ENCODE measurements at places on chromosomes 3 and 15.
A peak's percentile ranks its signal among the peaks of the same experiment; 100 is the strongest.

DNA sequence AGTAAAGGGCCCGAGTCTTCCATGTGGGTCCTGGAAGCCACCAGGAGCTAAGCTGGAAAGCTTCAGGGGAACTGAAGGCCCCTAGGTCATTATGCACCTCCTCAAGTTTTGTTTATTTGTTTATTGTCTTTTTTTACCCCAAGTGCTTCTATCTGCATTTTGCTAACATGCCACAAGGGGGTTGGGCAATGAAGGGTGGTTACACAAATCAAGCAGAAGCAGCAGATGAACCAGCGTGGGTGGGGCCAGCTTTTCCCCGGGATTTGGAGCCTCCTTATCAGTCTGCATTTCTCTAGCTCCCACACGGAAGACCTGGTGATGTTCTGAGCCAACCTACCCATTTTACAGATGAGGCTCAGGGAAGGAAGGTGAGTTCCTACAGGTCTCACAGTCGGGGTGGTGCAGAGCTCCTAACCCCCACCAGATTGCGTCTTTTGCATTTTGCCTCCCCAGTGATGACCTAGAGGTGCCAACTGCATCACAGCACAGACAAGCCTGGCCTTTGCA is 16.8 kb downstream of the TMC3 start:
- DNase-seq = no peak

DNA sequence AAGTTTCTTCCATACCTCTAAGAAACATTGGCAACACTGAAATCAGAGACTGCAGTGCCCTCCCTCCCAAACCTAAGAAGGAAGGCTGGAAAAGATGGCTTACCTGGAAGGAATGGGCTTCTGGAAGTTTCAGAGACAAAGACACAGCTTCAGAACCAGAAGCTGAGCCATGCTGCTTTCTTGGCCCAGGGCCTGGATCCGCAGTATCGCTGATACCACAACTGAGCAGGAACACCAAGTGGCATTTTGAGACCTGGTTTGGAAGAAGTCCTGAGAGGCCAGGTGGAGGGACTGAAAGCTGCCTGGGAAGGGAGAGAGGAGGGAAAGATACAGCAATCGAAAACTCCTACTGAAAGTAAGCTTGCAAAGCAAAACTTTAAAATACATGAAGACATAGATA is 19.8 kb downstream of the GPR160 start:
- no peak for DNase-seq

GRCh38 chr3:188486126-188486525 is 332.2 kb downstream of the LPP start:
- no peak for DNase-seq

DNA sequence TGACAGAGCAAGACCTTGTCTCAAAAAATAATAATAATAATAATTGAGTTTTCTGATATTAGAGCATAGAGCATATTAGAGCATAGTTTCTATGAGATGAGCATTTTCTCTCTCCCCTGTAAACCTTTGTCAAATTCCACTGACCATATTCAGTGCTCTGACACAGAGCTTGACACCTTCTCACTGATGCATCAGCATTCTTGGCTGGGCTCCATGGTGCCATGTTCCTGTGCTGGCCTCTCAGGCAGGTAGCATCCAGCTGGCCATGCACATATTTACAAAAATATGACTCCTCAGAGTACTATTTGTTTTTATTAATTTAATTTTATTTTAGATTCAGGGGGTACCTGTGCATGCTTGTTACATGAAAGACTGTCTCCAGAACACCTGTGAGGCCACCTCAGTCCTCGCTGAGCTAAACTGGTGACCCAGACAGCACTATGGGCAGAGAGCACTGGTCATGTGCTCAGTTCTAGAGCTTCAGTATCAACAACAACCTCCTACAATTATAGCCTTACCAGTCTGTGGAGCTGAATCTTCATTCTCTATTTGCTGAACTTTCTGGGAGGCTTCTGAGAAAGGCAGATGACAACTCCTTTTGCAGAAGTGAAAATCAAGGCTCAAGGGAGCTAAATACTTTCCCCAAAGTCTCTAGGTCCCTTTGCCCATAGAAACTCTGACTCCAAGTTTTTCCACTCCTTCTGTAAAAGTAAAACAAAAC is 21.6 kb upstream of the SLC28A2 start:
- no peak for DNase-seq

DNA sequence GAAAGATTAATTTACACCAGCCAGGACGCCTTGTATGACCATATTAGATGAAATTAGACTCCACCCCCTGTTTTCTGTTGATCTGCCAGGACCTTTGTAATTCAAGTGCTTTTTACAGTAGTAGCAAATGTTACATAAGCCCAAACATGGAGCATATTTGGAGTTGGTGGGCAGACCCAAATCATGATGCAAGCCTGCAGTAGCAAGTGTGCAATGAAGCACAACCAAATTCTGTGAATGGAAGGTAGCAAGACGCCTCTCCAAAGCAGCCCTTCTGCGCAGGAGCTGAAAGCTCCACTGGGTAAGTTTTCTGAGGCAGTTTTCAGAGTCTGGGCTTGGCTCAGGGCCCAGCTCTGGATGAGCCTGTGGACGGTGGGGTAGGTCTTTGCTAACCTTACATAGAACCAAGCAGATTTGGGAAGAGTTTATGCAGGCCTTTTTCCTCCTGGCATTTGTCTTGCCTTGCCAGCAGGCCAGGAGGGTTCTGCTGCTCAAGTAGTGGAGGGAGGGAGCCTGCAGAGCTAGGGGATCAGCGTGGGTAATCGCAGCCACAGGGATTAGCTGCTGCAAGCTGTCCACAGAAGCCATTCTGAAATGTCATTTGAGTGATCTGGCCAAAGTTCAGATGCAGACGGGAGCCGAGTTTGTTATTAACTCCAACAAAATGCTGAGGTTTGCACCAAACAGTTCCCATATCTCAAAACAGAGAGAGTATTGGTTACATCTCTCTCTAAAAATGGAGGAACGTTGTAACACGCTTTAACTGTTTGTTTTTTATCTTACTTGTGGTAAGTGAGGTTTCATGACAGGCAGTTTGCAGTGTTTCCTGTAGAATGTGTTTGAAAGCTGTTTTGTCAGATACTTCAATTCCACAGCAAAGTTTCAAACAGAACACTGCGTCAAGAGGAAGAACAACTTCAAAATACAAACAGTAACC is 55.4 kb downstream of the PSMD6 start:
- DNase-seq = peak; percentile 0

GRCh38 chr15:68888419-68888818 is 41.9 kb upstream of the SPESP1 start:
- no peak for DNase-seq

GRCh38 chr3:46353647-46354410 is at the start of gene CCR2:
Gene CCR2, plus strand, starts transcription at chr3:46354111. Its CDS starts 3,417 bp downstream, at chr3:46357528.
- no peak for DNase-seq

DNA sequence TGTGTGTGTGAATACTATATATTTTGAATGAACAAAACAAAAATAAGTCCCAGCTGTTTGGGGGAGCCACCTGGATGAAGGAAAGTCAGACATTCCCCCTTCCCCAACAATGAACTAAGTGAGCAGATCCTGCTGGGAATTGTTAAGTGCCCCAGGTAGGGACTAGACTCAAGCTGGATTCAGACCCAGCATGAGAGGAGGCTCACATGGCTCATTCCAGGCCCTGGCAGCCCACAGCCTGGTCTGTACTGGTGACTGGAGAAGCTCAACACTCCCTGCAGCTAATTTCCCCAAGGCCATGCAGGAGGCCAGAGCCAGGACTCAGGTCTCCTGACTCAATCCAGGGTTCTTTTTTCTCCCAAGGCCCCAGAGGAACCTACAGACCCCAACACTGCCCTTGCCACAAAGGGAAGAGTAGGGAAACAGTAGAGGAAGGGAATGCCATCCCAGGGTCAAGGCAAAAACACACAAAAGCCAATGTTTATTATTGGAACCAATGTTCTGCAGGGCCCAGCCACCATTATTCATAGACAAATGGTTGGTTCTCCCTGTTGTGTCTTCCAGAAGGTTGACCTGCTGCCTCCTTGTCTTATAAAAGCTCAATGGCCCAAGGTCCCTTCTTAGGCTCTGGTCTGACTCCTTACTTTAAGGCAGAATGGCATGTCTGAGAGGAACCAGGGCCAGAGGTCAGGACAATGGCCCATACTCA is 9.5 kb downstream of the IGDCC4 start:
- DNase-seq = no peak

DNA sequence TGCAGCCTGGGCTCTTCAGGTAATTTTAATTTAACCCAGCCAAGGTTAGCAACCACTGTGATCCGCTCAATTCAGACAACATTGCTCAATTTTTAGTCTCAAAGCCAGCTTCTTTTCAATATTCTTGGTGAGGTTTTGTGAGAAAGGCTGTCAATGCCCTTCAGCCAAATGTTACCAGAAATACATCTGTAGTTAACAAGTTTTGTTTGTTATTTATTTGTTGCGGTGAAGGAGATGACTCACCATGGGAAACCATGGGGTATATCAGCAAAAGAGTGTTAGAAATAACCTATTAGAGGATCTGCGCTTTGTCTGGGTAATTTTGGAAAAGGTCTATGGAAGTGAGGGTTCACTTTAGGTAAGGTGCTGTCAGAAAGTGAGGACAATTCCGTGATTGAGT is 5.0 kb downstream of the SLC9C1 start:
- DNase-seq = no peak

- DNase-seq = peak; percentile 16
These were observed 457.1 kb downstream of the SQOR start for GRCh38 chr15:46091860-46092450.

GRCh38 chr15:23403550-23403949 is 43.5 kb downstream of the GOLGA6L2 start:
- no peak for DNase-seq

DNA sequence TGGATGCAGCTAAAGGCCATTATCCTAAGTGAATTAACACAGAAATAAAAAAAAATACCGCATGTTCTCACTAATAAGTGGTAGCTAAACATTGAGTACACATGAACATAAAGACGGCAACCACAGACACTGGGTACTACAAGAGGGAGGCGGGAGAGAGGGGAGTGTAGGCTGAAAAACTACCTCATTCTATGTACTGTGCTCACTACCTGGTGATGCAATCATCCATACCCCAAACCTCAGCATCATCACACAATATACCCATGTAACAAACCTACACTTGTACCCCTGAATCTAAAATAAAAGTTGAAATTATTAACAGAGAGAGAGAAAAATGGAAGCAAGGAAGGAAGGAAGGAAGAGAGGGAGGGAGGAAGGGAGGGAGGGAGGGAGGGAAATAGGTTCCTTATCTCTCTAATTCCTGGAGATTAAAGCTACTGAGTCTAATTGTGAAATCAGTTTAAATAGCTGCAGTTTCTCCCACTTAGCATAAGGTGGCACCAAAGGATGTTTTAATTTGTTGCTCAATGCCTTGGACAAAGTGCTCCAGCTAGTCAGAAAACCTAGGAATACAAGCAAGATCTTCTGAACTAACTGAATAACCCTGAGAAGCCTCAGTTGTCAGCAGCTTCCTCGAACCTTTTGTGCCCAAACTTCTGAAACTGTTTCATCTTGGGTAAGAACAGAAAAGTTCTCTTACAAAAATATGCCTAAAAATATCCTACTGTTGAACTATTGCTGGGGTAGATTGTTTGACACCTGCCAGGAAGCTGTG is 79.4 kb upstream of the ATP11B start:
- peak; percentile 29 for DNase-seq

- DNase-seq = no peak
These were observed 26.7 kb downstream of the TBC1D2B start for GRCh38 chr15:78050826-78051225.

GRCh38 chr3:46375218-46375617 is 4.5 kb downstream of the CCR5 start:
- no peak for DNase-seq

DNA sequence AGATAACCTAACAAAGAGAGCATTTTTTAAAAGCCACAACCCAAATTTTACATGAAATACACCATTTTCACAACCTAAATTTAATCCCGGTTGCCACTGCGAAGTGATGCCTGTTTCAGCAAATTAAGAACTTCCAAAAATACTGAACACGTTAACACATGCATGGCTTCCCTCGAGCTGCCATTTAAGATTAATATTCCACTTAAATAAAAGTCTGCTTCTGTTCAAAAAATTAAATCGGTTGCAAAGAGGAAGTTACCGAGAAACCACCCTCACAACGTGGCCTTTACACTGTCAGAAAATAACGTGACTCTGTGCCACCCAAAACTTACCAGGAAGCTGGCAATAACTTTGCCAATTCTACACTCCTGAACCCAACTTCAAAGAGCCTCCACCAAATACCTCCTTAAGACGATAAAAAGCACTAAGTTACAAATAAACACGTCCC is 1.2 kb downstream of the TBL1XR1 start:
- DNase-seq = peak; percentile 40

- DNase-seq = no peak
These were observed 29.1 kb upstream of the KCTD6 start for GRCh38 chr3:58462829-58463180.

- DNase-seq = no peak
These were observed 403.1 kb upstream of the TPM1 start for GRCh38 chr15:62639432-62639831.

- no peak for DNase-seq
These were observed 1.4 kb upstream of the CLEC3B start for GRCh38 chr3:45024542-45025255.

- DNase-seq = no peak
These were observed 269.4 kb downstream of the UACA start for GRCh38 chr15:70493787-70494516.

DNA sequence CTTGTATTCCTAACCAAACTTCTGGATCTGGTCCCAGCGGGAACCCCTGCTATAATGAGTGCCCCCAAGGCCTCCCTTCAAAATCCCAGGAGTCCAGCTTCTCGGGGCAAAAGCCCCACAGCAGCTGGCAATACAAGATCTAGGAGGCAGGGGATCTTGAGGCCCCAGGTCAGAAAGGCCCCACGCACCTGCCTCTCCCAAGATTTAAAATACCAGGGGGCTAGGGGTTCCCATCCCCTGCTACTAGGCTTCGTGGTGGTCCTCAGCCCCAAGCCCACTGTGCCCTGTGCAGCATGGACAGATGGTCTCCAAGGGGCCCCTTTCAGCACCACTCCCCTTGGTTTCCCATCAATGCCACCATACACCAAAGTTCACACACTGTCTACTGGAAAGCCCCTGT is 15.8 kb upstream of the CYP11A1 start:
- no peak for DNase-seq

DNA sequence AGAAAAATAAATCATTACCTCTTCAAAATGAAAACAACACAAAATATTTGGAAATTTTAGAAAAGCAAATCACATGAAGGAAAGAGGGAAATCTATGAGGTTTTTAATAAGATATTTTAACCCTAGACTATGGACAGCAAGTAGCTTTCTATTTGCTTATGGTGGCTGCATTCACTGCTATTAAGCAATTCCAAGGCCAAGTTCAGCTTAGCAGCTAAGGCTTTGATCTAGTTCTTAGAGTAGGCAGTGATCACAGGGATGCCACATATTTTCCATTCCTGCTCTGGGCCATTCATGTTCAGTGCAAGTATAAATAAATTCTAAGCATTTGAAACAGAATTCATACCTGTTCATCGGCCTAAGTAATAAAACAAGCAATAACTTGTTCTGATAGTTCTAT is 235.3 kb downstream of the CDIN1 start:
- no peak for DNase-seq

GRCh38 chr15:48866141-48866563 is 11.8 kb upstream of the EID1 start:
- peak; percentile 28 for DNase-seq

GRCh38 chr3:113140876-113141275 is 70.5 kb upstream of the BOC start:
- no peak for DNase-seq

Measured in NCI-H1694 treated with DMSO at 0.1 percent for 48 hours (cell line).